ENCODE measurements at places on chromosomes 6 and 20.

DNA sequence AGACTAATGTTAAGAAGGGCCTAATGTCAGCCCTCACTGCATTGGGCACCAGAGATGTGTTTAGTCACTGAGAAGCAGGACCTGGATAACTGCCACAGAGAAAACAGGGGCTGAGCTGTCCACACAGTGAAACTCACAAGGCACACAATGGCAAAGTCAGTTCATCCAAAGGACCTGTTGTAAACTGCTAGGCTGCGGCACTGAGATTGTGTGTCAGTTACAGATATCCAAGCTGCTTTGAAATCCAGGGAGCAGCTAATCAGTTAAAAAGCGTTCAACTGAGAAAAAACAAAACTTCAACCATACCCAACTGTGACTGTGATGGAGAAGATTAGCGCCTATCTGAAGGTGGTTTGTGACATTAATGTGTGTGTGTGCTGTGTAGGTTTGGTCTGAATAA, 27.8 kb upstream of the TMEM14A start:
- DNase-seq, result no peak

DNA sequence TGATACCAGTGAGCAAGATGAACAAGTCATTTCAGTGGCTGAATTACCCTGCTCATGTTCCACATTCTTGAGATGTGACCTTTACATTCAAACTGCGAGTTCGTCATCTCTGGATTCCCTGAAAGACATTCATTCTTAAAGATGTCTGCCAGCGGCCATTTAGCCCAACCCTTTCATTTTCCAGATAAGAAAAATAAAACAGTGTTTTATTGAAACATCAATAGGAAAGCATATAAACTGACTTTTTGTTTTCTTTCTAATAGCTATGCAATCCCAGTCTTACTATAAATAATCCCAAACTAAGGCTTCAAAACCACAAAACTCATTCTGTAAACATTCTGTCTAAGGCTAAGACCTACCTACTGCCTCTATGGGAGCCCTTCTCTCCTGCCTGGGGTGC, 134.0 kb downstream of the SAMD5 start:
- no peak for DNase-seq

GRCh38 chr6:19327241-19327640, 509.9 kb upstream of the ID4 start:
- DNase-seq, result no peak

DNA sequence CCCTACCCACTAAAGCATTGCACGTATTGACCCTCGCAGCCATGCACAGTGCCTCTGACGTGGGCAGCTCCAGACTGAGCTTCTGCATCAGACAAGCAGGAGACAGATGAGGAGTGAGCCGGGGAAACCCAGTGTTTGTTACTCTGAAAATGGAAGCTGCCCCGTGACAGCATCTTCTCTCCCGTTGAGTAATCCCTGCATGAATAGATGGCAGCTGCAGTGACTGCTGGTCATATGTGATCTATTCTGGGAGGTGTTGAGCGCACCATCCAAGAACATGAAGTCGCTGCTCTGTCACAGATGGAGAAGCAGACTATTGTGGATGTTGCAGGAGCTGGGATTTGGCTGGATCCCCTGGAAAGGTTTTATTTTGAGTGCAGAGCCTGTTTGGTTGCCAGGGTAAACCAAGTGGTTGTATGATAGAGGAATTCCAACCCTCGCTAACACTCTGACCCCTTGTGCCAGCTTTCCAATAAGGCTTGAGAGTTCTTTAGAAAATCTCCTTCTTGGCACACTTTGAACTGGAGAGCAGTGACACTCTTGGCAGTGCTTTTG, 242.2 kb downstream of the NRN1 start:
- peak; percentile 55 for DNase-seq

GRCh38 chr6:21986703-21987102, 310.1 kb downstream of the PRL start:
- no peak for DNase-seq

All from GM10248 (cell line).